Activated T-helper 17 cell treated with anti-CD3 and anti-CD28 coated beads, Interleukin-2, amount 50 U/mL, for 72 hours (primary cell): ENCODE measurements at places on chromosomes 4 and X. TPM values are rescaled to one million over a fixed set of nuclear protein-coding genes. Genes with fewer than 3 reads are reported as not detected.

Gene CLDN22
- not detected for total RNA-seq

Gene HS3ST1
- total RNA-seq: 0.05 TPM

Gene ABCG2
- 0.63 TPM for total RNA-seq

Gene MTNR1A
- total RNA-seq: not detected

Gene MAGEA1
- not detected for total RNA-seq

Gene MID2
- total RNA-seq: 4.2 TPM

GRCh38 chrX:21014326-21014725 is 359.9 kb upstream of the CNKSR2 start:
- no peak for ATAC-seq

- no peak for ATAC-seq
Observed at GRCh38 chr4:16005676-16006075, 42.7 kb upstream of the FGFBP2 start.

DNA sequence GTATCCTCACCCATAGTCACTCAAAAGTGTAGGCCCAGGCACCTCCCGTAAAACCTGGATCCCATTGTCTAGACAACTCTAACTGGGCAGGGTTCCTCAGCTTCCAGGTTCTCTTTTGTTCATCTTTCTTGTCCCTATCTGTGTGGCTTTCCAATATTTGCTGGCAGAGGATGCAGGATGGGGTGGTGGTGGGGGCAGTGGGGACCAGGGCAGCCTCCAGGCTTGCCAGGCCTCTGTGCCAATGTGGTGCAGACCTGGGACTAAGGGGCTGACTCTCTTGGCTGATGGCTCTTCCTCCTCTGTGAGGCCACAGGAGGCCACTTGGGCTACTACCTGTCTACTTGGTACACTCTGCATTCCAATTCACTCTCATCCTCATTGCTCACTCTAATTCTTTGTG is 76.4 kb downstream of the NBDY start:
- no peak for ATAC-seq

DNA sequence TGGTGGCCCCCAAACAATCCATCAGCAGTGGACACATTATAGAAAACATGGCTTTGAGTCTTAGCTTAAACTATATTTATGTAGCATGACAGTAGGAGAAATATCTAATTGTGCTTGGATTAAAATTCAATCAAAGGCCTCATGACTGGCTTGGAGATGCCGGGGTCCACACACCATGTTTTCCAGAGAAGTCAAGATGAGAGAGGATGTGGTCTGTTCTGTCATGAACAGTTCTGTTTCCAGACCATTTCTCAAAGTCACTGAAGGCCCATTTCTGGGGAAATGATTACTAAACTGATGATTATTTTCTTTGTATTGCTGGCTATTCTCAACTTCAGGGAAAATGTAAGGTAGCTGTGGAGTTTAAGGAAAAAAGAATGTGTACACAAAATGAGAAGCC is 76.3 kb downstream of the C4orf51 start:
- ATAC-seq: peak; percentile 70

DNA sequence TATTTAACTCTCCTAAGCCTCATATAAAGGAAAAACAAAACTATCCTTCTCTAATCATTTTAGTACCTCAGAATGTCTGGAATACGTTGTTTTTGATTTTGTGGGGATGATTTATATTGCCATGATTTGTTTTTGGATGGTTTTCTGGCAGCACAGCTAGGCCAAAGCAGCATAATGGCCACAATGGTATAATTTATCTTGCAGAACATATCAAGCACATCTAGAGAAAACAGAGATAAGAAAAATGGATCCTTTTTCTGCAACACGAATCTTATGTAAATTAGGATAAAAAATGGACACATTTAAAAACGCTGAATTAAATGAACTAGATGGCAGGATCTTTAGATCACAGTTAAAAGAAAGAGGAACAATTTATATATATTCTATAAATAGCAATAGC is 269.9 kb upstream of the FAT4 start:
- ATAC-seq: no peak

GRCh38 chrX:19670321-19670750 is 155.0 kb upstream of the MAP3K15 start:
- ATAC-seq: no peak

- ATAC-seq: no peak
Observed at GRCh38 chr4:136687118-136687517, 845.2 kb downstream of the PCDH18 start.

DNA sequence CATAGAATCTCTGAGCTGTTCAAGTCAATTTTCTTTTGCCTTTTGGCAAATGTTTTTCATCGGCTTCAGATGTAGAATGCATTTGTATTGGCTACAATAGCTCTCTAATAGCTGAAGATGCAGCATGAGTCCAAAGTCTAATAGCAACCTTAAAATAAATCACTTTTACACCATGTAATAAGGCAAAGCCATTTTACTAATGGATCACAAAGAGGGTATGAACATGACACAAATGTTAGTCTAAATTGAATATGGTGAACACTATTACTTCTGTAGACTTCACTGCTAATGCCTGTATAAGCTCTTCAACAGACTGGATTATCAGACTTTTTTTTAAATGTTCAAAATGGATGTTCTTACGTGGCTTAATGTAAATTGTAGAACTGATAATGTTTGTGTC is 645.3 kb downstream of the TLL1 start:
- no peak for ATAC-seq

DNA sequence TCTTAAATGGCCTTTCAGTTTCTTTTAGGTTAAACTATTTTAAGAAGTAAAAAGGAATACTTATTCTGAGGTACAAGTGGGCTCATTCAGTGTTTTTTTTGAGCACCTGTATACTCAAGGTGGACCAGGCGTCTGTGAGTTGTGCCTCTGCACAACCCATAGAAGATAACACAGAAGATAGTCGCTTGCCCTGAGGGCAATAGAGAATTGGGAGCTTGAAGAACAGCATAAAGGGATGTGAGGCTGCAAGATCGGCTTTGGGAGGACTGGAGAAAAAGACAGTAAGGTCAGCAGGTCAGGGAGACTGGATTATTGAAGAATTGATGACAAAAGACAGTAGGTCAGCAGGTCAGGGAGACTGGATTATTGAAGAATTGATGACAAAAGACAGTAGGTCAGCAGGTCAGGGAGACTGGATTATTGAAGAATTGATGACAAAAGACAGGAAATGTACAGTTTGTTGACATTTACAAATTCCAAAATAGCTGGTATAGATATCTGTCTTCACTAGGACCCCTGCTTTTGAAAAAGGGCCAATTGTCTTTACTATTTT is 3.1 kb downstream of the CPE start:
- no peak for ATAC-seq

DNA sequence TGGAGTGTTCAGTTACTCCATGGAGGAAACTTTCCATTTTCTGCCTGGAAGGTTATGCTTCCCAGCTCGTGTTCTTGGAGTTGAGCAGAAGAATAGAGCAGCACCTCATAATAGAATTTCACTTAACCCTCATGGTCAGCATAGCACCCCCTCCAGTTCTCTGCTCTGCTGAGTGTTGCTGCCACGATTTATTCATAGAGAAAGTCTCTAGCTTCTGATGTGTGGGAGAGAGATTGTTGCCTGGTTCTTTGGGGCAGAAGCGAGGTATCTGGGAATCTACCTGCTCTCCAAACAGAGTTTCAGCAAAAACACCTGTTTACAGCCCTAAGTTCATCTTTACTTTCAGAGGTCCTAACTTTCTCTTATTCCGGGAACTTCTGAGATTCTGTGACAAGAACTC is 3.9 kb upstream of the DTHD1 start:
- peak; percentile 42 for ATAC-seq

- ATAC-seq: no peak
Observed at GRCh38 chr4:180179146-180179545, 2064.1 kb upstream of the TENM3 start.

DNA sequence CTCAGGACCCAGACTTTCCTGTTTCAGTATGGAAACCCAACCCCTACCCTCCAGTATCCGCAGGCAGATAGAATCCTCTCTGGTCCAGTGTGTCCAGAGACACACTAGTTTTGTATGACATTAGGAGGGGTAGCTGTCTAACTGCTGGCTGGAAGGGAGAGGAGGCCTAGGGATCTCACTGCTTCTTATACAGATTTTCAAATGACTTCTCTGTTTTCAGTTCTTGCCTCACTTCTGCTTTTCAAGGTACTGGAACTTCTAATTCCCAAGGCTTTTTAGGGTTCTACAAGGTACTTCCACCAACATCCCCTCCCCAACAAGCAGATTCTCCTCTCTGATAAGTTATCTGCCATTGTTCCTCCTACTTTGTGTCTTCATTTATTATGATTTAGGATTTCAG is 6.1 kb downstream of the SGCB start:
- ATAC-seq: no peak

- no peak for ATAC-seq
Observed at GRCh38 chrX:153801669-153802068, 7.2 kb downstream of the SSR4 start.

- no peak for ATAC-seq
Observed at GRCh38 chrX:116436358-116436816, at the start of gene SLC6A14. TSS of gene SLC6A14 (plus strand) at chrX:116436606. CDS start at chrX:116436710, 104 bp downstream.
